ENCODE measurements at places on chromosomes 3 and 15.

DNA sequence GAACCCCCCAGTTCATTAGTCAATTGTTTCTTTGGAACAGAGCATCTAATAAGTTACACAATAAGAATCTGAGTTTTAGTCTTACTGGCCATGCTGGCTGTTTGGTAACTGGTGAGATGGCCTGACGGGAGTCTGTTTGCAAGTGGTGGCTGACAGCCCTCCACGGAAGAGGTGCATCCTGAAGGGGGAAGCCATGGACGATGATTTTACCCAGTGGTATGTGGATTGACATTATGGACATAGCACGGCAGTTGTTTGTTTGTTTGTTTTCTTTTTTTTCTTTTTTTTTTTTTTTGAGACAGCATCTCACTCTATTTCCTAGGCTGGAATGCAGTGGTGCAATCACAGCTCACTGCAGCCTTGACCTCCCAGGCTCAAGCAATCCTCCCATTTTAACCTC, 156.0 kb downstream of the RPLP1 start:
- DNase-seq = no peak

DNA sequence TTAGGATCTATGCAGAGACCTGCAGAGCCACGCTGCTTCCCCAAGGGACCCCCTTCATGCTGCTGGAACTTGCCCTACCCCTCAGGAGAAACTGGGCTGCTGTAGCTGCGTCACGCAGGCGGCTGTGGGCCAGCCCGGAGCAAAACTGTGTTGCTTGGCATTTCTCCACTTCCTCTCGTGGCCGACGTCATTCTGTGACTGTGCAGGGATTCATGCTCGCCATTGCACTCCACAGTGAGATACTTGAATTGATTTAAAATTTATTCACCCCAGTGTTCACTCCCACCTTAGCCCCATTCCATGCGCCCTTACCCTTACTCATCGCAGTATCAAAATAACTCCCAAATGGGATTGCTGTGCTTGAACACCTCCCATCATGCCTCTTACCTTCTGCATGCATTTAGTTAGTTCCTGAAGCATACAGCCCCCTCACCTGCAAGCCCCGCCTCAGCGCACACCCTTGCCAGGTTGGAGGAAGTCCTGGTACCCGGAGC, 45.7 kb downstream of the TMEM44 start:
- no peak for DNase-seq

DNA sequence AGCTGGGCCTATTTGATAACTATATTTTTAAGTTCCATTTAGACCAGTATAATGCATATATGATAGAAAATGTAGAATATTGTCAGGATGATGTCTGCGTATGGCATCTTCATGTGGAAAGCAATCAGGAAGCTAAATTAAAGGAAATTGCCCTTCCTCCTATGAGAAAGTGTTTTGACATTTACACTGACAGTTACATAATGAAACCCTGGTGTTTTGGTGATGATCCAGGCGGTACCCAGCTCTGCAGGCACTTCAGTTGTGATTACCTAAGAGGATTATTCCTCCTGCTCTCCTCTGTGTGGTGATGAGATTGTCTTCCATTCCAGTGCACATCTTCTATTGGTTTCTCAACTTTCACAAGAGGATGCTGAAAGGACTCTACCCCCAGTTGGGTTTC, 126.5 kb upstream of the MITF start:
- no peak for DNase-seq

DNA sequence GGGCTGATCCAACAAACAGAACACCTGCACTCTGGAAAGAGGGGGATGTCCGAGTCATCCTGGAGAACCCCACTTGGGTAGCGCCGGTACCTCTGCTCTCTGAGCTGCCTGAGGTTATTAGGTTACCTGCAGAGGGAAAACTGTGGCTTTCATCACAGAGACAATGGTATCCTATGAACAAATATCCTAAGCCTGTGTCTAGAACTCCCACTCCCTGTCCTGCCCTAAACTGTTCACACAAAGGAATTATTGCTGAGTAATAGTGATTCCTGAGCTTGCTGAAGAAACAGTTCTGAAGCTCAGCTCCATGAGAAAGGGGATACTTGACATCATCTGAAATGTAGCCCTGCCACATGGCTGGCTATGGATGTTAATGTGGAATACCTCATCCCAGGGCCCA, 31.9 kb upstream of the WNT5A start:
- no peak for DNase-seq

GRCh38 chr15:82849556-82850512, 40.4 kb downstream of the WHAMM start:
- DNase-seq = peak; percentile 12
